Dermis microvascular lymphatic vessel endothelial cell (primary cell): ENCODE measurements at places on chromosomes 6 and 20. TPM values are rescaled to one million over a fixed set of nuclear protein-coding genes. Genes with fewer than 3 reads are reported as not detected.

GRCh38 chr20:13142143-13142542, 78.9 kb upstream of the ISM1 start:
- no peak for DNase-seq

DNA sequence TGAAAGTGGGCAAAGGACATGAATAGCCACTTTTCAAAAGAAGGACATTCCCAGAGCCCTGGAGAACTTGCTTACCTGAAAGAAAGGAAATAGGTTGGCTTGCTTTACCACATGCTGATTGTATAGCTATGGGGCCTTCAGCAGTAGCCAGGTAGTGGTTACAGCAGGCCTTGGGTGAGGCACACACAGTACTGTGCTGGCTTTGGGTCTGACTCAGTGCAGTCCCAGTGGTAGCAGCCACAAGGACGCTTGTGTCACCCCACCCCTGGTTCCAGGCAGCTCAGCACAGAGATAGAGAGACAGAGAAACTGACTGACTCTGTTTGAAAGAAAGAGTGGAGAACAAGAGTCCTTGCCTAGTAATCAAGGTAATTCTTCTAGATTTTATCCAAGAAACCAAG, 201.0 kb upstream of the EYS start:
- DNase-seq: no peak

- DNase-seq: no peak
These were observed 353.1 kb upstream of the TSHZ2 start for GRCh38 chr20:52619101-52619500.

DNA sequence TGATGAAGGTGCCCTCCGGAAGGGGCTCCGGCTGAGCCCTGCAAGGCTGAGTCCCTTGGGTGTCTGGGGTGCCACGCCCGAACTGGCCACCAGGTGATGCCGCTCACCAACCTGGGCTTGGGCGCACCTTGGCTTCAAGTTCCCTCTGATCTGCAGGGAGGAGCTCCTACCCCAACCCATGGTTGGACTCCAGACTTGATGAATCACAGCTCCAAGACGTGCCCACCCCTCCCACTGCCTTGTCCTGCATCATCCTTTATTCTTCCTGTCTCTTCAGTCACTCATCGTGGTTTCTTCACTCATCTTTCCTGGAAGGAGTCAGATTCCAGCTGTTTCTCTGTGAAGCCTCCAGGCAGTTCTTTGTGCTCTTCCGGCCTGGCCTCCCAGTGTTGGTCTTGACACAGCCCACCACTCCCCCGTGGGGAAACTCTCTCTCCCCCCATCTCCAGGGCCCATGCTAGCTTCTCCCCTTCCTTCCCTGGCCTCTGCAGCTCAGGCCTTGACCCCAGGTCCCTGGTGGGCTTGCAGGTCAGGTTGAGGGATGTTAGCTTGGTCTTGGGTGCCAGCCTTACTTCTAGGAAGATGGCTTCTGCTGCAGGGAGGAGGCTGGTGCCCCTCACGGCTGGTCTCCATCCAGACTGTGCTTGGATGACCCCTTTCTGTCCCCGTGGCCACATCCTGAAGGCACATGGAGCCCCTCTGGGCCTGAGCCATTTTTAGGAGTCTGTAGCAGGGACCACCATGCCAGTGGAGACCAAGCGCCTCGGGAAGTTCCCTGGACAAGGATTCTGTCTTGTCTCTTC, 2.6 kb upstream of the ZBP1 start:
- peak; percentile 47 for DNase-seq

MAFB gene
- total RNA-seq: 2.7 and 8.0 TPM in 2 replicates

- no peak for DNase-seq
These were observed 19.6 kb downstream of the SCGN start for GRCh38 chr6:25671652-25672051.

DNA sequence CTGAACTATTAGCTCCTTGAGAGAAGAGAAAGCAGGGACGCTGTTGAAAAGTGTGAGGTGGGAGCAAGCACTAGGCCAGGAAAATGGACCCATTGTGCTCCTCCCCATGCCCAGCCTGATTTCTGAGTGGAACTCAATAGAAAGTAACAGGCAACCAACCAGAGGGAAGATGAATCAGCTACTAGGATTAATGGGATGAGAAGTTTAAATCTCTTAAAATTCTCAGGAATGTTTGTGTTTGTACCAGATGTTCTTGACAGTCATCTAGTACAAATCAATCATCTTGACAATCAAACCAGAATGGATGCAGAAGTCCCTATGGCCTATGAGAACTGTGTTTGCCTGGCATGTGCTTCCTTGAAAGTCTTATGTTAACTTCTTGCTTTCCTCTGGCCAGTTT, 48.9 kb downstream of the HDDC2 start:
- DNase-seq: no peak

TSHZ2 gene
- 0.77 and 2.1 TPM in 2 replicates for total RNA-seq

DNA sequence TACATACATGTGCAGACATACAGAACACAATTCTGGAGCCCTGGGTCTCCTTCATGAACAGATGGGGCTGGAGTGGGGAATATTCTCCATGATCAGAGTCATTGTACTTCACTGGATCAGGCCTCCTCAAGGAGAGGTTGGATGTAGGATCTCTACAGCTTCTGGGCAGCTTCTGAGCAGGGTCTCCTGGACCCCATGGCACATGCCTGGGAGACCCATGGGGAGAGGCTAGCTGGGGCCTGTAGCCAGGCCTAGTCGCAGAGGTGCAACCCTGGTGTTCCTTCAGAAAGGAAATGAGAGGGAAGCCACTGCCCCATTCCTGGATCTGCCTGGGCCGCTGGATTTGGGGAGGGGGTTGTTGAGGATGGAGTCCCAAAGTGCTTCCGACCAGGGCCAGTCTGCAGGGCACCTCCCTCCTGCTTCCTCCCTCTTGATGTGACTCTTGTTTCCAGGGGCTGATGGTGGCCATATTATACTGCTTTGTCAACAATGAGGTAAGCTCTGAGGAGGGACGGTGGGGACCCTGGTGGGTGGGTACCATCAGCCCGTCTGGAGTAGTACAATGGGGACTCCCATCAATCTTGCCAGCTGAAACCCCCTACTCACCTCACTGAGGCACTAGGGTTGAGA, 31.8 kb downstream of the GLP1R start:
- DNase-seq: no peak
